ENCODE measurements at places on chromosomes 5 and 9.

- DNase-seq = no peak
Observed at GRCh38 chr5:318341-318897, 3.1 kb upstream of the AHRR start.

DNA sequence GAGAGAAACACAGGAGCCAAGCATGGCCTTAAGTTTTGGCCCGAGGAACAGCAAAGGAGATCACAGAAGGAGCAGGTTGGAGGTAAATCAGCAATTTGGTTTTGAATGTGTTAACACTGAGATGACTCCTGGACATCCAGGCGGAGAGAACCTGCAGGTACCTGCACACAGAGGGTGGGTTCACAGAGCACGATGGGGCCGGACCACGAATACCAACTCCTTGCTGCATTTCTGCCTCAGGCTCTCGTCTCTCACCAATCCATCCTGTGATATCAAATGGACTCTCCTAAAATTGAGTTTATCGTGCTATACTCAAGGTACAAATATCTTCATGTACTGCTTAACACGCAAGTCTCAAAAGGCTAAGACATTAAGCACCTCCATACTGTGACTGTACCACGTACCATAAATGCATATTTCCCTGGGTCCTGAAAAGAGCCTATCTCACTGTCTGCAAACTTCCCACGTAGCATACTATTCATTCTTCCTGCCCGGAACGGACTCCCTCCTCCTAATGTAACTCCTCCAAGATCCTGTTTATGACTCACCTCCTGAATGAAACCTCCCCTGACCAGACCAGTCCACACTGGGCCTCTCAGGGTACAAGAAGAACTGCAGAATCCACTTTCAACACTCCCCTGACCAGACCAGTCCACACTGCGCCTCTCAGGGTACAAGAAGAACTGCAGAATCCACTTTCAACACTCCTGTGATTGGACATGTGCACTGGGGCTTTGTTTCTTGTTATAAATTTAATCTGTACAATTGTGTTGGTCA is 380.8 kb upstream of the RFX3 start:
- DNase-seq = no peak

DNA sequence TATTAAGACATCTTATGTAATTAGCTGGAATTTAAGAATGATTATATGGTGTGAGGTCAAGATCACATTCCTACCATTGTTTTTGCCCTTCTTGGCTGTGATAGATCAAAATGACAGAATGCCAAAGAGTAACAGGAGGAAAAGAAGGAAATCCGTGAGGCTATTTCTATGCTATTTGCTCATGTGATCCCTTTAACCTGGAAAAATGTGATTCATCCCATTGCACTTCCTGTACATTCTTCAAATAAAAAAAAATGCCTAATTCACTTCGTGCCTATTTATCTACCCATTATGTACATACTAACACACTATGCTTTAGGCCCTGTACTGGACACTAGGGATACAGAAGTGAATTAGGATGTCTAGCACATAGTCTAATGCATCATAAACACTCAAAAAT is 154.1 kb upstream of the PAPPA start:
- DNase-seq = no peak

DNA sequence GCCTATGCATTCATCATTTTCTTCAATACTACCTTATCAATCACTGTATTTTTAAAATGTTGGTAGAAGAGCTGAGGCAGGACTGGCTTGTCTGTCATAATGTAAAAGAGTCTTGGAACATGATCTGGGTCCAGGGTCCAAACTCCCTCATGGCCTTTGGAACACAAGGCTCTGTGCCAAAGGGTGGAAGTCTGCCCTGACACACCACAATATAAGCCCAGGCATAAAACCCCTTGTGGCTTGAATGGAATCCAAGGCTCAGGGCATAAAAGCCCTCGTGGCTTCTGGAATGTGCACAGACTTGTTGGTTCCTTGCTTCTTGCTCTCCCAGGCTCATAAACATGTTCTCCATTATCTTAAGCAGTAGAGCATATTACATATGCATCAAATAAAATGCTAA is 48.0 kb downstream of the GABRB2 start:
- no peak for DNase-seq

- no peak for DNase-seq
Observed at GRCh38 chr5:135491552-135492318, 39.6 kb upstream of the TIFAB start.

GRCh38 chr5:151925340-151925739 is 689 bp upstream of the GLRA1 start:
- no peak for DNase-seq

DNA sequence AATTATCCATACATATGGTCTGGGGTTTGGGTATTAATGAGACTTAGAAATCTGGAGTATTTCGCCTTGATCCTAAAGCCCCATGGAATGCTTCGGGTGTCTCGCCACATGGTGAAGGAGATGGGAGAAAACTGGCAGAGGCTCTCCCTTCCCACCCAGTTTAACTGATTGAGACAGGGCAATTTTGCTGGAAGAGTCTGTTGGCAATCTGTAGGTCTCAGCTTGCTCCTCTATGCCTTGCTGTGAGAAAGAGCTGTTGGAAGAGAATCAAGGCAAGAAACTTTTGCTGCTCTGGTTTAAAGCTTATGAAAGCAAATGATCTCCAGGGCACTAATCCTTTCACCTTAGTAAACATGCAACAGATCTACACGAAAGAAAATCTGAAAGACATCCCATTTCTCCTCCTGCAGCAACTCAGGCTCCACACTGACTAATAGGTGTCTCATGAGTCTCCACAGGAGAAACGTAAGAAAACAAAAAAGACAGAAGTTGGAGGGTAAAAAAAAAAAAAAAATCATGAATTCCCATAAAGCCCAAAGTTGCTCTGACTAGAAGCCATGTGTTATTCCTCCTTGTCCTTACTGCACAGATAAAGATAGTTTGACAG is 369.9 kb downstream of the EFNA5 start:
- DNase-seq = no peak

DNA sequence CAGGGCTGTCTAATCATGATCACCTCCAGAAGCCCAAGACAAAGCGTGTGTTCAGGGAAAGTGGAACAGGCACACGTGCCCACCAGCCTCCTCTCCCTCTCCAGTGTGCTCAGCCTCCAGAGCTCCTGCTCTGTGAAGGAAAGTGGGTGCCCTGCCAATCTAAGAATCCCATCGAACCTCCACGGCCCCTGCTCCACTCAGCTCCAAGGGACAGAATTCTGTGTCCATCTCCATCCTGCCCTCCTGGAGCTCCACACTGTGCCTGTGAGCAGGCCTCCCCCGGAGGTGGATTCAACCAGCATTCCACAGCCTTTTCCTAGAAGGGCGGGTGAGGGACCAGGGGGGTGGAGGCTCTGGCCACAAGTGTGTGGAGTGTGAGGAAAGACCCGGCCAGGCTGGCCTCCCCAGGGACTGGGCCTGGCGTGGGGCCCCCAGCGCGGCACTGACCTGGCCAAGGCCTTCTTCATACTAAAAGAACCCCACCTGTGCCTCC is 6.0 kb downstream of the EEIG1 start:
- no peak for DNase-seq

GRCh38 chr5:107359033-107359915 is 311.5 kb downstream of the EFNA5 start:
- no peak for DNase-seq

DNA sequence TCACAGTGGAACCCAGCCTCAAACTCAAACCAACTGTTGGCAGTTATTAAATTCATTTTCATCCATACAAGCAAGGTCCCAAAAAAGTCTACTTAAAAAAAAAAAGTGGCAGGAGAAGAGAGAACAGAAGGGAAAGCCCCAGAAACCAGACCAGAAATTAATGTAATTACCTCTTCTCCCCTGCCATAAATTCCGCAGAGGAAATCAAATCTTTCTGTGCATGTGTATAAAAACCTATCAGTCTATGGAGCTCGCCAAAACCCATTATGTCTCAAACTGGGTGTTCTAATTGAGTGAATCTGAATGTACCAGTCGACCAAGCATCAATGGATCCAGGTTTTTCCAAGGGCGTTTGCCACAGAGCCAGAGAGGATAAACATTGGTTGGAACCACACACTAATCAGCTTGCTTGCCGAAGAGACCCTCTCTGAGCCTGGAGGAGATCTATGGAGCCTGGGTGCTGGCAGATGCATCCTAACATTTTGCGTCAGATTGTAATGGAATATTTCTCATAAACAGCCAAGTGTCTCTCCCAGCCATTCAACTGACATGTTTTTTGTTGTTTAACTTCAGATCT is 7.9 kb upstream of the HAND1 start:
- DNase-seq = no peak

DNA sequence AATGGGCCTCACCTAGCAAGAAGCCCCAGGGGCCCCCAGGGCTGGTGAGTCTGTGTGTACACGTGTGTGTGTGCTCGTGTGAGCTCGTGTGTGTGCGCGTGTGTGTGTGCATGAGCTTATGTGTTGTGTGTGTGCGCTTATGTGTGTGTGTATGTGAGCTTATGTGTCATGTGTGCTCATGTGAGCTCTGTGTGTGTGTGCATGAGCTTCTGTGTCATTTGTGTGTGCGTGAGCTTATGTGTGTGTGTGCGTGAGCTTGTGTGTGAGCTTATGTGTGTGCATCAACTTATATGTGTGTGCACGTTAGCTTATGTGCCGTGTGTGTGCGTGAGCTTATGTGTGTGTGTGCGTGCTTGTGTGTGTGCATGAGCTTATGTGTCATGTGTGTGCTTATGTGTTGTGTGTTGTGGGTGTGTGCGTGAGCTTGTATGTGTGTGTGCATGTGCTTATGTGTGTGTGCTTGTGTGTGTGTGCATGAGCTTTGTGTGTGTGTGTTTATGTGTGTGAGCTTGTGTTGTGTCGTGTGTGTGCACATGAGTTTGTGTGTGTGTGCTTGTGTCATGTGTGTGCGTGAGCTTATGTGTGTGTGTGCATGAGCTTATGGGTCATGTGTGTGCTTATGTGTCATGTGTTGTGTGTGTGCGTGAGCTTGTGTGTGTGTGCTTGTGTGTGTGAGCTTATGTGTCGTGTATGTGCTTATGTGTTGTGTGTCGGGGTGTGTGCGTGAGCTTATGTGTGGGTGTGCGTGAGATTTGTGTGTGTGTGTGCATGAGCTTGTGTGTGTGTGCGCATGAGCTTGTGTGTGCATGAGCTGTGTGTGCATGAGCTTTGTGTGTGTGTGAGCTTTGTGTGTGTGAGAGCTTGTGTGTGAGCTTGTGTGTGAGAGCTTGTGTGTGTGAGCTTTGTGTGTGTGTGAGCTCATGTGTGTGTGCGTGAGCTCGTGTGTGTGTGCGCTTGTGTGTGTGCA is 16.7 kb upstream of the SLC2A6 start:
- no peak for DNase-seq

GRCh38 chr5:89613222-89613956 is 730.4 kb upstream of the MEF2C start:
- DNase-seq = no peak

DNA sequence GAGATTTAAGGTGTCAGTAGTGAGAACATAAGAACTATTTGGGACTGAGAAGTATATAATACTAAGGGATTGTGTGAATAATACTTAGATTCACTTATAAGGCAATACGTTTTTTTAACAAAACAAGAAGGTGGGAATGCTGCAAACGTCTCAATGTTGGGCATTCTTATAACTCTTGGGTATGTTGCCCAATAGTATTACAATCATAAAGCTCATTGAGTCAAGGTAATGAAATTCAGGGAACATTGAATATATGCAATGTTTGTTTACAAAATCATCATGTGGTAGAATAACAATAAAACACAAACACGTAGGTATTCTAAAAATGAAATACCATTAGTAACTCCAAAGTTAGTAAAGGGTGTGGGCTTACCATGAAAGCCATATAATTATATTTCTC is 400.7 kb downstream of the KIAA0825 start:
- DNase-seq = no peak

GRCh38 chr9:134381671-134382516 is 55.6 kb downstream of the RXRA start:
- DNase-seq = peak; percentile 72

DNA sequence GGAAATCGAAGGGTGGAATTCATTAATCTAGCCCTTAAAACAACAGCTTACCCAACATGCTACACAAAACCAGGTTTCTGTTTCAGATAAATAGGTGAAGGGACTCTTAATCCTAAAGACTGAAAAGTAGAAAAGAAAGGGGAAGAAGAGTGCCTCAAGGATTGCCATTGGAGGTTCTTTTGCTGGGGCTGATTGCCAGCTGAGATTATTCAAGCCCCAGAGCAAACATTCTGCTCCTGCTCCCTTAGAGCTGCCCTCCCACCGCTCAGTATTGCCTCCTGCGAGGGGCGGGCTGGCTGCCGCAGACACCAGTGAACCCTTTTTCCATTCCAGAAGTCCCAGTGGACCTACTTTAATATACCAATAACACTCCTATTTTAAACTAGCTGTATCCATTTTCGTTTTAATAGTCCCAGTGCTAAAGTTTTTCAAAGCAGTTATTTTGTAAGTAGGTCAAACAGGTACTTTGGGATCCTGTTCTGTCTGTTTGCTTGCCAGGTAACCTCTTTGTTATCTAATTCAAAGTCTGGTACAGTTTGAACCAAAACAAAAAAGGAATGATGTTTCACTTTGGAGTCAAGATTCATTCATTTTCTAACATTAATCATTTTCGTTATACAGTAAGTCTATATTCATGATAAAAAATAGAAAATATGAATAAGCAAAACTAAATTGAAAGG is 38.6 kb downstream of the HMGCS1 start:
- DNase-seq = no peak

GRCh38 chr5:136058972-136059354 is 30.2 kb downstream of the TGFBI start:
- DNase-seq = no peak

- no peak for DNase-seq
Observed at GRCh38 chr5:118115791-118116190, 872.6 kb downstream of the DTWD2 start.

DNA sequence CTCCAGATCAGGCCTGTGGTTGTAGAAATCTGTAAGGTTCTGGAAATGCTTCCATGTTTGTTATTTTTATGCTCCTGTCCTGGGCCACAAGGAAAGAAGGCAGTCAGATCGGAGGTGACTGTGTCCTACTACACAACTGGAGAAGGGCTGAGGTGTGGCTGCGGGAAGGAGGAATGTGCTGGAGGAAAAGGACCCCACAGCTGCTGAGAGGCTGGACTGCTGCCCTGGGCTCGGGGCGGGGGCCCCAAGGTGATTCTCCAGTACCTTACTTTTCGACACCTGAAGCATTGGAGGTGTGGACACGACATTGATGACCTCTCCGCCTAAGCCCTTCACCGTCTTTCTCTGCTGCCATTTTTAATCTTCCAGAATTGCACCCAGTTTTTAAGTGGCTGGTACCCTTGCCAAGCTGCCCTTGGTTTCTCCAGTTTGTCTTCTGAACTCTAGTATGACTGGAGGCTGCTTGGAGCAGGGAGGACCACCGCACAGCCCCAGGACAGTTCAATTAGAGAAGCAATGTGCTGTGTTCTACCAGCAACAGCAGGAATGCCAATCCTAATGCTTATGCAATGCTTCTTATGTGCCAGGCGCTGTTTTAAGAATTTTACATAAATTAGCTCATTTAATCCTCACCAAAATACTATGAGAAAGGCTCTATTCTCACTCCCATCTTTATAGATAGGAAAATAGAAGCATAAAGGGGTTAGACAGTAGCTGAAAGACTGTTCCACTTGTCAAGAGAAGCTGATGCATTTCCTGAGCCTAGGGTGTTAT is 13.5 kb upstream of the ANKRD33B start:
- no peak for DNase-seq

DNA sequence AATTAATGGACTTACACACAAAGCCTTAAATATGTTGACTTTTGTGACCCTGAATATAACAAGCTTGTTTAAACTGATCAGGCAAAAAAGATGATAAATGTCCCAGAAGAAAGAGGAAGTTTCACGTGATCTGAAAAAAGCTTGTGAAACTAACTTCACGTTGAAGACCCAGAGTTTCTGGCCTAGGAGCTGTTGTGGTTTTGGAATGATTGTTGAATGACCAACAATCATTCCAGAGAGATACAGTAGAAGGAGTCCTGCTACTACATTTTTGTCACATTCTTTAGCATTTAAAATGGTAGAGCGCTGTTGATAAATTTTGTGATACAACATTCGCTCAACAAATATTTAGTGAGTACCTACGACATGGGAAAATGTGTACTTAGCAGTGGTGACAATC is 143.1 kb upstream of the FBN2 start:
- no peak for DNase-seq

Measured in stimulated activated effector memory CD8-positive, alpha-beta T cell treated with anti-CD3 and anti-CD28 coated beads, Interleukin-12 subunit alpha, Interleukin-12 subunit beta, amount 100 ng/mL, for 72 hours (primary cell).